ENCODE measurements at places on chromosomes 12 and 14.

- DNase-seq = no peak
Measured at GRCh38 chr12:100295764-100296555, 29.0 kb downstream of the SCYL2 start.

GRCh38 chr14:49991491-49991890 is 98.6 kb downstream of the ARF6 start:
- no peak for DNase-seq

- no peak for DNase-seq
Measured at GRCh38 chr12:15806826-15807225, 17.6 kb upstream of the EPS8 start.

DNA sequence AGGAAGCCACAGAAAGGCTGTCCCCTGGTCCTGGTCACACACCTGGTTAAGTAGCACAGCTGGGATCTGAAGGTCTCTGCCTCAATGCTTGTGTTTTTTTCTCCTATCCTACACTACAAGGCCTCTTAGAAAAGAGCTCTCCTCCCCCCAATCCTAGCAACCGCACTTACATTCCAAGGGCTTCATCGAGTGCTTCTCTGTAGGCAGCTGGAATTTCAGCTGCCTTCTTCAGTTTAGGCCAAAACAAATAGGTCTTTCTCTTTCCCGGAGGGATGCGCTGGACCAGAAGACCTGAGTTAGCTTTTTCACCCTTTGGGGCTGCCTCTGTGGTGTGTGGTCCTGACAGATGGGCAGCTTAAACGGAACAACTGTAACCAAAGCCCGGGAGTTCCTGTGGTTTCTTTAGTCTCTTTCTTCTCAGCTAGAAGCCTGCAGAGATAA is 109.7 kb downstream of the GPATCH2L start:
- DNase-seq = peak; percentile 12

GRCh38 chr12:122079532-122080081 is 1.1 kb downstream of the MLXIP start:
- no peak for DNase-seq

- DNase-seq = peak; percentile 36
Measured at GRCh38 chr12:132356691-132357622, 27.6 kb upstream of the GALNT9 start.

GRCh38 chr12:125001636-125002035 is 8.2 kb downstream of the BRI3BP start:
- no peak for DNase-seq

DNA sequence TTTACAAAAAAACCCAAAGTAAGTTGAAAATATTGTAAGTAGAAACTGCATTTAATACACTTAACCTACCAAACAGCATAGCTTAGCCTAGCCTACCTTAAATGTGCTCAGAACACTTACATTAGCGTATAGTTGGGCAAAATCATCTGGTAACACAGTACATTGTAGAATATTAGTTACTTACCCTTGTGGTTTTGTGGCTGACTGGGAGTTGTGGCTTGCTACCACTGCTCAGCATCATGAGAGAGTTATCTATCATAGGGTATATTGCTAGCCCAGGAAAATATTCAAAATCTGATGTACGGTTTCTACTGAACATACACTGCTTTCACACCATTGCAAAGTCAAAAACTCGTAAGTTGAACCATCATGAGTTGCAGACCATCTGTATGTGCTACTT is 141.7 kb upstream of the GARIN6 start:
- no peak for DNase-seq

Measured in smooth muscle cell of the brain vasculature (primary cell).